GM06990 (cell line): ENCODE measurements at places on chromosomes 12 and 14.
A peak's percentile ranks its signal among the peaks of the same experiment; 100 is the strongest.

DNA sequence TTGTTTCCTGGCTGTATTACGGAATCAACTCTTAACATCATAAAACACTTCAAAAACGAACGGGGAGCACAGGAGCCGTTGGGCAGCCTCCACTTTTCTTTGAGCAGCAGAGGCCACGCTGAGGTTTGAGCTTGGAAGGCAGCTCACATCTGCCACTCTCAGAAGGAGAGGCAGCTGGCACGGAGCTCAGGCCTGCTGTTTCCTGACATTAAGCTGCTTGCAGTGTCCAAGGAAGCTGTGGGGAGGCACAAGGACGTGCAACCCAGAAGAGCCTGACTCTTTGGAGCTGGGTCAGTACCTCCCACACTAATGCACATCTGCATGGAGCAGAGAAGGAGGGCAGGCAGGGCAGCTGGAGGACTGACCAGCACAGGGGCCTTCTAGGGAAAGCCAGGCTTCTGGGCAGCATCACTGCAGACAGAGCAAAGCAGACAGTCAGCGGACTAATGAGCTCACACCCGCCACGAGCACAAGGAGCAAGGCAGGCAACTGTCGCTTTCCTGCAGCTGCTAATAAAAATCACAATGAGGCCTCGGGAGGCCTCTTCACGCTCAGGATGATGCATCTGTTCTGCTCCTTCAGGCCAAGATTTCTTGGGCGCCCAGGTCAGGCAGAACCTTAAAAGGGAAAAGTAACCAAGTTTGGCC is 211.1 kb downstream of the GLT1D1 start:
- no peak for DNase-seq

DNA sequence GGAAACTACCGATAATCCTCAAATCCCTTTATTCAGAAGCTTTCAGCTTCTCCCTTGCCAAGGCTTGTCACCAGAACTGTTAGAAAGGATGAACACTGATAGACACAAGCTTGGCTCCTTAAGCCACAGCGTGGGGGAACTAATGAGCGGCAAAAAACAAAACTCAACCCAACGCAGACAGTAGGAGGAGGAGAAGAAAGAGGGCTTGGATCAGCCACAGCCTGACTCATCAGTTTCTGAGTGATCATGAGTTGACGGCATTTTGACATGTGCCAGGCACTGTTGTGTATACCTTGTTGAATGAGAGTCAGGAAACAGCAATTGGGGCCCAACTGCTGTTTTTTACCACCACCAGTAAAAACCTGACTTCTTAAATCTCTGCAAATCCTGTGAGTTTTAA is 23.7 kb downstream of the PLXNC1 start:
- DNase-seq, result no peak

- DNase-seq, result no peak
Measured at GRCh38 chr12:79547735-79548609, 142.8 kb downstream of the PAWR start.

DNA sequence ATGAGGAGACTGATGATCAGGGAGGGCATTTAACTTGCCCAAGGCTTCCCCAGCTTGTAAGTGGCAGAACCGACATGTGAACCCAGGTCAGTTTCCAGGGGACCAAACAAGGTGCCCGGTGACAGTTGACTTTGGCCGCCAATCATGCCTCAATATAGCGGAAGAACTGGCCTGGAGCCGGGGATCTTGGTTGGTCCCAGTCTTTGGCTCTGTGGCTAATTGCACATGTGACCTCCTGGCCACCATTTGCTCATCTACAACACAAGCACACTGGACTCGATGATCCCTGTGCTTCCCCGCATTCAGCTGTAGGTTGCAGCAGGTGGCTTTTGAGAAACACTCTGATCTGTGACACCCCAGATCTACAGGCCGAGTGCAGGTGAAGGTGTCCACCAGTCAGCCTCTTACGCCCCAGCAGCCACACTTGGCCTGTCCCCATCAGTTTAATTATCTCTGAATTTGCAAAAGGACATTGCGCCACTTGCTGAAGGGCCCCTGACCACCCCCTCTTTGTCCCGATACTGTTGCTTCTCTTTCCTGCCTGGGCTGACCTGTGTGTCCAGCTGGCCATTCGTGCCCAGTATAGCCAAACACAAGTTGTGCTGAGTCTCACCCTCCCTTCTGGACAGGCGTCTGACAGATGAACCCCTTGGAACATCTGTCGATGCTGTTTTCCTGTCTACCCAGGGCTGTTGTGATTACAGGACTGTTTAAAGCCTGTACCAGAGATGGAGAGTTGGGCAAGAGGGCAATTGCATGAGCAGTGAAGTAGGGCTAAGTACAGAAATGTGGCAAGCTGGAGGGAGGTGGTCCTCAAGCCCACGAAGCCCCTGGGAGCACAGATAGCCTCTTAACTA is 14.1 kb downstream of the ACACB start:
- no peak for DNase-seq

GRCh38 chr12:124556896-124557501 is 10.4 kb downstream of the NCOR2 start:
- DNase-seq, result no peak

DNA sequence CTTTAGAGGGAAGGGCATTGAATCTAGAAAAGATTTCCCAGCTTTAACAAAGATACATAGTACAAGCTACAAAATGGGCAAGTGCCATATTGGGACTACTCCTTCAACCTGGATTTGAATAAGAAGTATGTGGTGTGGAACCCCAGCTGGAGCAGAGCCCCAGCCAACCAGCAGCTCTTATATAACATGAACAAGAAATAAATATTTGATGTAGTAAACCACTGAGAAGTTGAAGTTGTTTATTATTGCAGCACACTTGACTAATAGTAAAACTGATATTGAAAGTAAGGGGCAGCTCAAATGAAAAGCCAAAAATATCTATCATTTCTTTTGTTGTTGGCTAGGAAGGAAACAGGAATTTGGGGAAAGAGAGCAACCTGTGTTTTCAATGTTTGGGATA is 701.8 kb downstream of the TMTC2 start:
- no peak for DNase-seq

- no peak for DNase-seq
Measured at GRCh38 chr12:105698075-105698474, 367.6 kb downstream of the C12orf75 start.

- no peak for DNase-seq
Measured at GRCh38 chr12:25591144-25591543, 38.1 kb upstream of the LMNTD1 start.

DNA sequence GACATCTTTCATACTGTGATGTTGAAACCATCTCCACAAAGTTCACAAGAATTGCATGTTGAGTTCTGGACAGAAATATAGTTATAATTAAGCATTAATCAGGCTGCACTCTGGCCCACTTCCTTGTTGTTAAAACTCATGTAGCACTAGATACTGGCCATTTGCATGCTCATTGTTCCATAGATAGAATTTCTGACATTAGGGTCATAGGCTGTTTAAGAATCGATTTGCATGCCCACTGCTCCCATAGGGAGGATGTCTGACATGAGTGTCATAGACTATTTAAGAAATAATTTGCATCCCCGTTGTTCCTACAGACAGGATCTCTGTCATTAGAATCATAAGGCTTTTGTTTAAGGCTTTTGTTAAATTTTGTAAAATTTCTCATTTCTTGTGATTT is 50.2 kb downstream of the MYF5 start:
- DNase-seq, result peak; percentile 23

DNA sequence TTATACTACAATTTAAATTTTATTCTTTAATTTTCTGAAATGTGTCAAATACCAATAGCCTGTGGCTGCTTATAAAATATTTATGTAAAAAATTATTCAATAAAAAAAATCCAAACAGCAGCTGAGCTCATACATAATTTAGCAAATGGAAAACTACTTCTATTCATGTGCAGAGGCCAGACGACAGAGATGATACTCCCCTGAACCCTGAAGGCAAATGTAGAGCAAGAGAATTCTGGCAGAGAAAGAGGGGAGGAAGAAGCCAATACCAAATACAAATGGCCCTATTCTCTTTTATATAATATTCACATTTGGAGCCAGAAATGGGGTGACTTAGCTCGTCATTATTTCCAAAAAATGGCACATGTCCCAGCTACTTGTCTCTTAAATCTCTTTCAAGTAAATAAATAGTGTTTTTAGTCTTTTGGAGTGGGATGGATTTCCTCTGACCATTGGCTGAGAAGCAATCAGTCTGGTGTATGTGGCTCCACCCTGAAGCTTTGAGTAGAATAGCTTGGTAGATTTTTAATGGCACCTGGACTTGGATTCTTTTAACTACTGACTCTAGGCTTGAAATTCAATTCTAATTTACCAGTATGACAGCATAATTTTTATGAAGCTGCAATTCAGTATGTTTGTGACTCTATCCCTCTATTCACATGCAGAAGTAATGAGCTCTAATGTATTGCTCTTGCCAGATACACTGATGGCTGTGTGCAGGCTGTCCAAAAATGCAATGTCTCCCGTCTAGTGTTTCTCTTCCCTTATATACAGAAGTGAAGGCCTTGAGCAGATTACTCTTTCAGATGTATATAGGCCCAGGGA is 113.4 kb upstream of the SCAF11 start:
- DNase-seq, result no peak

- DNase-seq, result no peak
Measured at GRCh38 chr14:100816286-100816949, 9.5 kb upstream of the MEG3 start.

- DNase-seq, result no peak
Measured at GRCh38 chr14:70442750-70443149, 9.2 kb upstream of the ADAM21 start.

GRCh38 chr14:91906374-91906773 is 39.0 kb upstream of the TC2N start:
- DNase-seq, result no peak

GRCh38 chr14:95948558-95948981 is 71.9 kb downstream of the TUNAR start:
- no peak for DNase-seq

DNA sequence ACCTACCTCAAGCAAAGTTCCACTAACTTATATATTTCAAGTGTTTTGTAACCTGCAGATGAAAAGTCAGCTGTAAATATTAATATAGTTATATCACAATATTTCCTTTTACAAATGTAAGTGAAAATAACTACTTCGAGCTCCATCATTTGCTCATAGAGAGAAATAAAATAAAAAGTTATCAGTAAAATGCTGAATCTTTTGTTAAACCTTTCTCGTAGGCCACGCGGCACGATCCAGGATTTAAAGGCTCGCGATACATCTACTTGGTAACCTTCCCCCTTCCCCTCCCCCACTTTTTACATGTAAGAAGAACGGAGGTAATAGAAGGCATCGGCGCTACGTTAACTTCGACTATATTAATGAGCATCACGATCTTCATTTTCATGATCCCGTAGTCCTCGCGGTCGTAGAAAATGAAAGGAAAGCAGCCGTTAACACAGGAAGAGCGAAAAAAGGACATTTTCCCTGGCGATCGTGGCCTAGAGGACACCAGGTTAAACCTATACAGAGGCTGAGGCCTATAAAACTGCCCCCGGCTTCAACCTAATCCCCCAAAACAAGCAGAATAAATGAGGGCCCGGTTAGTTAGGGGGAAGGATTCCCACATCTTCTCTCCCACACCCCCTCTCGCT is 508 bp downstream of the HNRNPC start:
- no peak for DNase-seq

GRCh38 chr12:47105914-47106674 is 26.3 kb upstream of the AMIGO2 start:
- no peak for DNase-seq

- DNase-seq, result no peak
Measured at GRCh38 chr12:22700106-22700505, 75.1 kb downstream of the ETNK1 start.

- DNase-seq, result no peak
Measured at GRCh38 chr12:112759786-112760185, 31.8 kb upstream of the RPH3A start.

DNA sequence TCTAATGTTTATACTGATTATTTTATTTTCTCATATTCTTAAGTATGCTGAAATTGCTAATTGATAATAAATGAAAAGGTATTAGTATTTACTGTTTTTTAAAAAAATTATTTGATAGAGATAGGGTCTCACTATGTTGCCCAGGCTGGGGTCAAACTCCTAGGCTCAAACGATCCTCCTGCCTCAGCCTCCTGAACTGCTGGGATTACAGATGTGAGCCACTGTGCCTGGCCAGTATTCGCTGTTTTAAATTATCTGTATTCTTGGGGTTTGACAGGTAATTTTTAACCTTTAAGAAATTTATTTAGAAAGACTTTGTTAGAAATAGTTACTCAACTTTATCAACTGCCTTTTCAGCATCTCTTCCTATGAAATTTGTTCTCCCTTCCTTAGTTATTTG is 32.2 kb downstream of the RAN start:
- DNase-seq, result no peak

GRCh38 chr14:84080944-84081343 is 1449.0 kb upstream of the FLRT2 start:
- DNase-seq, result no peak

DNA sequence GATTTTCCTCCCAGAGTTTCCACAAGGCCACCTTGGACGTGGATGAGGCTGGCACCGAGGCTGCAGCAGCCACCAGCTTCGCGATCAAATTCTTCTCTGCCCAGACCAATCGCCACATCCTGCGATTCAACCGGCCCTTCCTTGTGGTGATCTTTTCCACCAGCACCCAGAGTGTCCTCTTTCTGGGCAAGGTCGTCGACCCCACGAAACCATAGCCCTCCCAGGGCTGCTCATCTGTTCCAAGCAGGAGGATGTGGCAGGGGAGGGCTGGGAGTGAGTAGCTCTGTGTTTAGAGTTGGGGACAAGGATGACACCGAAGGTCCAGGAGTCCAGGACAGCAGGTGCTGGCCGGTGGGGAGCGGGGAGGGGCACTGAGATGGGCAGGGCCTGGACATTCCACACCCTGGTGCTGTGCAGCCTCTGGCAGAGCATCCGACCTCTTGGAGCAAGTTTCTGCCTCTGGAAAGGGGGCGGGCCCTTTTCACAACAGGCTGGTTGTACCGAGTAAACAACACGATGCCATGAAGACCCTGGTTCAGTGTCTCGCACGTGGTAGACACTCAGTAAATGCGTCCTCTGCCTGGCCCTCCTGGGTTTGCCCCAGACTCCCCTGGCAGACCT is 8.2 kb downstream of the SERPINA4 start:
- DNase-seq, result no peak

DNA sequence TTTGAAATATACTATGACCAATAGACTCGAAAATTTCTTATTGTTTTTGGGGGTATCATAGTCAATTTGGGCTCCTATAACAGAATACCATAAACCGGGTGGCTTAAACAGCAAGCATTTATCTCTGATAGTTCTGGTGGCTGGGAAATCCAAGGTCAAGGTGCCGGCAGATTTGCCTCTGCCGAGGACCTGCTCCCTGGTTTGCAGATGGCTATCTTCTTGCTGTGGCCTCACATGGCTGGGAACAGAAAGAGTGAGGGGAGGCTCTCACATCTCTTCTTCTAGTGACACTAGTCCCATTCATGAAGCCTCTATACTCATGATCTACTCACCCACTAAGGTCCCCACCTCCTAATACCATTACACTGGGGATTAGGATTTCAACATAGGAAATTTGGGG is 70.7 kb downstream of the BORCS5 start:
- no peak for DNase-seq
